ENCODE measurements at places on chromosomes 7 and 10.

DNA sequence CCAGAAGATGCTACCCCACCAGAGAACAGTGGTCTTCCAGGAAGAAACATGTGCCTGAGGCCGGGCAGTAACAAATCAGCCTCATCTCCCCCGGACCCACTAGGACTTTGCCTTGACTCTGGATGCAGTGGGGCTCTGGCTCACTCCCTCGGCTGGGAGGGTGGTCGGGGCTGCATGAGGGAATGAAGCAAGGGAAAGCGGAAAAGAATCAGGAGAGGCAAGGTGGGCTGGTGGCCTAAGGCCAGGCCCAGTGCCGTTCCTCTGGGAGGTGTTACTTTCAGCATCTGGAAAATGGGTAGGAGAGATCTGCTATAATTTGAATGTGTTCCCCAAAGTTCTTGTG lies 51.8 kb downstream of the CLEC2L start:
- no peak for DNase-seq

GRCh38 chr7:99844328-99844727 lies 16.5 kb downstream of the CYP3A43 start:
- DNase-seq, result no peak

- no peak for DNase-seq
These were observed 70.6 kb downstream of the STEAP1B start for GRCh38 chr7:22429386-22429785.

DNA sequence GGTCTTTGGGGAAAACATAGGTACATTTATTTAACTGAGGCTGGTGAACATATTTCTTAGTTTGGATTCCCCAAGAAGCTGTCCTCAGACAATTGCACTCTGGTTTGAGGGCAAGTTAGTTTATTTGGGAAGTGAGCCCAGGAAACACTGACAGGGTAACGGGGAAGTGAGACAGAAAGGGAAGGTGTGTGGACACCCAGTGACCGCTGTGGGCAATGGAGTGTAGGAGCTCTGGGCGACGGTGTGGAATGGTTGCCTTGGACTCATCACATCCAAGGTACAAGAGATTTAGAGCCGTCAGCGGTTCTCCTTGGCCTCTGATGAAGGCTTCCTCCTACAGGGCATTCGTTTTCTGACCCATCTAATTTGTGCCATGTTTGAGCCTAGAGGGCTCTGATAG lies 7.1 kb downstream of the MRC1 start:
- DNase-seq, result no peak

DNA sequence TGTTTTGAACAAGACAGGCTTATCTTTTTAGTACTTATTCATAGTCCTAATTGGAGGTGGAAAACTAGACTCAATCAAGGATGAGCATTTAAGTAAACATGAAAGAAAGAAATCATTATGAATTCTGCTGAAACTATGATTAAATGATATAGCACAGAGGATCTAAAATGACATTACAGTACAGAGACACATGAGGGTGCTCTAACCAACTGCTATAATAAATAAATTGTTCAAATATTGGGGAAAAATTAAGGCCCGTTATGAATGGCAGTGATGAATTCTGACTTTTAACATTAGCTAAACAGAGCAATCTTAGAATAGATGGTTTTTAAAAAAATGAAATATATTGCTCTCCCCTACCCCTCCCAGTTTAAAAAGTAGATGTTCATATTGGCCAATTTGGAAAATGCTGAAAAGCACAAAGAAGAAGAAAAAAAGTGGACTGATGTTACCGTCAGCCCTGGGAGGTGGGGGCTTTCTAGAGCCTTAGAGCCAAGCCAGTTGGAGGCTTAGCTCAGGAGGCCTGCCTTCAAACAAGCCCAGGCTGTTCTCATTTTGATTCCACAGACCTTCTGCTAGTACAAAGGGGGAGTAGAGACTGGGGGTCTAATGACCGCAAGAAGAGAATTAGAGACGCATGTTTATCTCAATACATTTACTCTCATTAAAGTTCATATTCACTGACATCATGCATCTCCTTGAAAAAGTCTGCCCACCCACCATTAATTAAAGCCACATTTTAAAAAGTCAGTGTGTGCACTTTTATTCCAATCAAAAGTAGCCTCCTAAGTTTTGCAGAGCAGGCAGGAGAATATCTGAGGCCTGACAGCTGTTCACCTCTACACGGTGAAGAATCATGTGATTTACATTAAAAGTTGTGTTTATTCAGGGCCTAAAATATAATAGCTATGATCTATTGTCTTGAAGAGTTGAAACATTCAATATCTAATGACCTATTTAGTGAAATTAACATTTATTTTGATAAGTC lies 10.0 kb downstream of the WNT2 start:
- no peak for DNase-seq

GRCh38 chr10:72259491-72260238 lies 14.1 kb upstream of the DDIT4 start:
- DNase-seq, result no peak

GRCh38 chr7:154858836-154859537 lies 143.9 kb downstream of the PAXIP1 start:
- DNase-seq, result no peak

DNA sequence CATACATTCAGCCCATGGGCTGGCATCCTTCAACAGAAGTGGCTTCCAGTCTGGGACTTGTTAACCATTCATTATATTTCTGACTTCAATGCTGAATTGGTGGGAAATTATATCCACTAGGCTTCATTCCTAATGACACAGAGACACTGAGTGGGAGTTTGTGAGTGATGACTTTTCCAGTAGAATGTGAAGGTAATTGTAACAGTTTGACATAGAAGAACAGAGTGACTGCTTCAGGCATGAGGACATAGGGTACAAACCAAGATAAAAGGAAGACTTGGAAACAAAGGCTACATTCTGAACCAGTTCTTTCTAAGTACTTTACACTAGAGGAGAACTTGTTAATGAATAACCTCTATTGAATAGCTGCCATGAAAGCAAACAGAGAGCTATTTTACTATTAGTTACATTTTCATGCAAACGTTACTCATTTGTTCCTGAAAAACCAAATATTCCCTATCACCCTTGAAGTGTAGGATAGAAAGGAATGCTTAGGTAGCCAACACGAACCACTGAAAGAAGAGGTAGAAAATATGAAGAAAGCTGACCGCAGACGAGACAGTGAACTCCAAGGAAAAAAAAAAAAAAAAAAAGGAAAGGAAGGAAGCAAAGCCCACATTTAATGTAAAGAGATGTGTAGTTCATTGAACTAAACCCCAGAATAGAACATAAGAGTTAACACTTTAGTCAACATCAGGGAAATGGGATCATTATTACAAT lies 237.0 kb upstream of the SEMA3C start:
- no peak for DNase-seq

DNA sequence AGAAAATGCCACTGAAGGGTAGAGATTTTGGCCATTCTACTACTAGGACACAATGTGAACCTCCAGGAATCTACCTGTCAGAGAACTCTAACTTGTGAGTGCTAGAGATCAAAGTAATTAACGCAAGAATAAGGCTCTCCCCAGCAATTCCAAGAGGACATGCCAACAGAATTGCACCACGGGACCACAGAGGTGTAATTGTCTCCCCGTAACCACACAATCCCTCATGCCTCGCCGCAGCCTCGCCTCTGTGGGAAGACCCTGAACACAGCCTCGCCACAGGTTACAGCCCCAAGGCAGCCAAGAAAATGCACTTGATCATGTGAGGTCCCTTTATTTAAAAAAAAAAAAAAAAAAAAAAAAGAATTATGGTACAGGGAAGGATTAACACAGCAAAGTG lies 29.5 kb downstream of the CDCA7L start:
- DNase-seq, result no peak

DNA sequence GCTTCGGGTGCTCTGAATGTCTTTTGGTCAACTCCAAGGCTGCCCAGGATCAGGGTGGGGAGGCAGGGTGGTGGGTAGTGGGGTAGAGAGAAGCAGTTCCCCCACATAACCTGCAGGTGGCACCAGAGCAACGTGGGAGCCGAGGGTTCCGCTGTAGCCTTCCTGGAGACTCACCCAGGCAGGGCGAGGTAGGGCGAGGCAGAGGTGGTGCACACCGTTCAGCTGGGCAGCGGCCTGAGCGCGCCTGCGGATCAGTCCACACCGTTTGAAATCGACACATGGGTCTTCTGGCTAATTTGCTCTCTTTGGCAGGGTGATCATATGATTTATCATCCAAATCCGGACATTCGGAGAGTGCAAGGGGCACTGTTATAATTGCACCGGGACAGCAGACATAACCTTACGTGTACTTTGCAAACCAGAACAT lies 41.4 kb upstream of the MAP3K8 start:
- DNase-seq, result peak; percentile 78

GRCh38 chr10:59807629-59808620 lies 54.7 kb upstream of the MRLN start:
- DNase-seq, result peak; percentile 74

DNA sequence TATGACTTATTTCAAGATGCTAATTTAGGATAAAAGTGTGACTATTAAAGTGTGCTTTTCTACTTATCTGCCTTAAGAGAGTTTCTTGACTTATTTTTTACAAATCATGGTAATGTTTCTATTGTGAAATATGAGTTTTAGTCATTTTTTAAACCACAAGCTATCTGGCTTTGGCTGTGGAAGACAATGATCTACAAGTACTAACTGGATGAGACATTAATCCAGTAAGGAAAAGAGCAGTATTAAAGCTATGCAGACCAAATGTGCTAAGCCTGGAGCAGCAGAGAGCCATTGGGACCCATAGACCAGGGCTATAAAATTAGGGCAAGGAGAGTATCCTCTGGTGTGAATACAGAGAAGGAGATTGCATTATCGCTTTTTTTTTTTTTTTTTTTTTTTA lies 92.4 kb downstream of the SEMA3A start:
- DNase-seq, result no peak

- peak; percentile 71 for DNase-seq
These were observed 745 bp downstream of the DAGLB start for GRCh38 chr7:6446838-6447580.

DNA sequence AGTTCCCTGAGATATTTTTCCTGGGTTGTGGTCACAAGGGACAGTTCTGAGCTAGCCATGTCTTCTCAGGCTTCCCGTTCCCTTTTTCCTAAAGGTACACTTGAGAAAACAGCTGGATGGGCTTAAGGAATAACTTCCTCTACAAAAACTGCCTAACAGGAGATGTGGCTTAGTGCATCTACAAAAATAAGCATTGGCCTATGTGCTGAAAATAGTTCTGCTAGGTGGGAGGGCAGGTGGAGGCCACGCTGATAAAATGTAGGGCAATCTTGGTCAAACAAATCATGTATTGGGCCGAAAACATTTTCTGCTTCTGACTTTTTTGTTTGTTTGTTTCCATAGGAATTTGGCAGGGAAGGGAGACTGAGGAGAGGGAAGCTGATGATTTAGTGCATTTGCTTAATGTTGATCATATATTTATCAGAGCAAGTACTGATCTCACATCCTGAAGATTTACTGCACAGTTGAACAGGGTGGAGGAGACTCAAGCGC lies 409.4 kb upstream of the FZD8 start:
- no peak for DNase-seq

GRCh38 chr10:52551046-52551445 lies 221.5 kb downstream of the MBL2 start:
- DNase-seq, result no peak

DNA sequence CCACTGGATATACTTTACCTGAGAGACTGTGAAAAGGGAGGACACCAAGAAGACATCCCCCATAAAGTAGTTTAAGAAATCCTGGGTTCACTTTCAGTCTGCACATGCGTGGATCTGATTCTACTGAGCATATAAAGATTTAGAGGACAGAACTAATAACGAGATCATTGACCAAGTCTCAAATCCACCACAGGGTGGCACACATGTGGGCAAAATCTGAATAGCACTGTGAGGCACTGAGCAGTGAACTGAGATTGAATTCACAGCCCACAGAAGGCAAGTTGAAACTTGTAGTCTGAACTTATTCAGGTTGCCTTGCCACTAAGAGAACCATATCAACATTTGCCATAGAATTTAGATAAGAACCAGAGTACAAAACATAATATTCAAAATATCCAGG lies 818.6 kb downstream of the GRID1 start:
- no peak for DNase-seq

DNA sequence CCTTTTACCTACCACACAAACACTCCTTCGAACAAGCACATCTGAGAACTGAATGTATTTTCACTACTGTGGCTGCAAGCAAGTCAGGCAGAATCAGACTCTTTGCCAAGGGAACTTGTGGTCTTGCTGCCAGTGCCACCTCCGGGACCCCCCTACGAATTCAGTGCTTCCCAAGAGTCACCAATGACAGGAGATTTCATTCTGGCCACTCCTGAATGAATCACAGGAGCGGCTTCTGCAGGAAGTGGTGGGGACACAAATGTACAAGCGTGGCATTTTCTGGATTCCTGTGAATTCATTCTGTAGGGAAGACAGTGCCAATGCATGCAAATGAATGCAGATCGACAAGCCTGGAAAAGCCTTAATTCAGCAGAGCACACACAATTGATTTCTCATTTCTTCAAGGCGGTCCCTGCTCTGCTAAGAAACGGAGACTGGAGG lies 161.2 kb downstream of the CAMK1D start:
- no peak for DNase-seq

DNA sequence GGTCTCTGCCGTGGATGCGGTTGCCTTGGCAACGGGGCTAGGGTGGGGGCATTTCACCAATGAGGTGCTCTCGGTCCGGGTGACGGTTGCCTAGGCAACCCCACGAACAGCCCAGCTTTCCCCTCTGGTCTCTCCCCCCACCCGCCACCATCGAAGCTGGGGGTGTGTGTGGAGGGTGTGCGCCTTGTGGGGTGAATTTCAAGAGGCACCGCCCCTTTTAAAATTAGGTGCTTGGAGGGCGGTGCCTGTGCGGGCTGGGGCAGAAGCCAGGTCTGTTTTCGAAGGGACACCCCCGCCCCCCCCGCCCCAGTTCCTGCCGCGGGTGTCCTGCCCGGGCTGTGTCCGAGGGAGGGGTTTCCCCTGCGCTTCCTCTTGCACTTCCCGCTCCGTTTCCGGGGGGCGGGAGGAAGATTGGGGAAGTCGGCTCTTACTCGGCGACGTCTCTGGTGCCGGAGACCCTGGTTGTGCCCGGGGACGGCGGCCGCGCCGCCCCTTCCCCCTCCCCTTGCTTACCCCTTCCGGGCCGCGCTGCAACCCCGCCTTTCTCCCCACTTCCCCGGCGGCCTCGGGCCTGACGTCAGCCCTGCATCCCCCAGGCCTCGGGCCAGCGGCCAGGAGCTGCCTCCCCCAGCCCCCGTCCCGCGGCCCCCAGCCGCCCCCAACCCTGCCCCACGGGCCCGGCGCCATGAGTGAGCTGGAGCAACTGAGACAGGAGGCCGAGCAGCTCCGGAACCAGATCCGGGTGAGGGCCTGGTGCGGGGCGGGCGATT lies 2.2 kb downstream of the GNB2 start:
- DNase-seq, result peak; percentile 91

DNA sequence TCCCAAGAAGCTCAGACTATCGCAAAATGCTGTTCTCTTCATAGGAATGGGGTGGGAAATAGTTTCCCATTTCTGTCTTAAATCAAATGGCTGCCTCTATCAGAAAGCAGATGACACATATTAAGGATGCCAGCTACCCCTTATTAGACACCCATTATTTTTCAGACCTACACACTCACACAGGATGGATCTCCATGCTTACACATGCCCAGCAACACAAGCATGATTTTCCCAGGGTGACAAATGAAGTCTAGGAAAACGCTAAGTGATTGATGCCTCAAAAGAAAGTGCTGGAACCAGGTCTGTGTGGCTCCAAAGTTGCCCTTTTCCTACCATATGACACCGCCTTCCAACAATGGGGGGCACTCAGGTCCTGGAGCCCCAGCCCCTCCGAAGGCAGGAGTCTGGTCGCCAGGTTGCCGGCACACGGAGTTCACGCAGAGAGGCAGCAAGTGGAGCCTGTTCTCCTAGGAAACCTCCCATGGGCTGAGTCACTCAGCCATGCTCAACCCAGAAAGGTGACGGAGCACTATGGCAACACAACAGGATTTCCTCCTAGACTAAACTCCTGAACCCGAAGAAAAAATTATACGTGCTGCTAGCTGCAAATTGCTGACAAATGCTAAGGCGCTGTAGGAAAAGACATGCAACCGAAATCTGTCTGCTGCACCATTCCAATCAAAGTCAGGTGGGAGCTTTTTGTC lies 19.8 kb downstream of the VOPP1 start:
- no peak for DNase-seq
